EH (cell line): ENCODE measurements at places on chromosomes 2 and 18.

DNA sequence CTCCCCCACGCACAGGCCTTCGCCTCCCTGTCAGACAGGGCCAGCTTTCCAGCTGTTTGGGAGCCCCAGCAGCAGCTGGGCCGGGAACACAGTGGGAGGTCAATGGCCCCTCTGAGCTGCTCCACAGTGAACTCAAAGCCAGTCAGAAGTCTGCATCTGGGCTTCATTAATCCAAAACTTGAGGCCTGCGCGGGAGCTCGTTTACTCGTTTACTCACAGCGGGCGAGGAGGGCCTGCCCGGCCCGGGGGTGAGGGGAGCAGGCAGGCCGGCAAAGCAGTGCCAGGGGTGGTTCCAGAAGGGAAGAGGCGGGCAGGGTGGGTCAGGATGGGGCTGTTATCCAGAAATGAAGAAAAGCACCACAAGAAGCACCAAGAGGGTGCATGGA lies 36.8 kb upstream of the SEMA4C start:
- DNase-seq: peak; percentile 51

- no peak for DNase-seq
These were observed 251.1 kb downstream of the CELF4 start for GRCh38 chr18:37314534-37314933.

DNA sequence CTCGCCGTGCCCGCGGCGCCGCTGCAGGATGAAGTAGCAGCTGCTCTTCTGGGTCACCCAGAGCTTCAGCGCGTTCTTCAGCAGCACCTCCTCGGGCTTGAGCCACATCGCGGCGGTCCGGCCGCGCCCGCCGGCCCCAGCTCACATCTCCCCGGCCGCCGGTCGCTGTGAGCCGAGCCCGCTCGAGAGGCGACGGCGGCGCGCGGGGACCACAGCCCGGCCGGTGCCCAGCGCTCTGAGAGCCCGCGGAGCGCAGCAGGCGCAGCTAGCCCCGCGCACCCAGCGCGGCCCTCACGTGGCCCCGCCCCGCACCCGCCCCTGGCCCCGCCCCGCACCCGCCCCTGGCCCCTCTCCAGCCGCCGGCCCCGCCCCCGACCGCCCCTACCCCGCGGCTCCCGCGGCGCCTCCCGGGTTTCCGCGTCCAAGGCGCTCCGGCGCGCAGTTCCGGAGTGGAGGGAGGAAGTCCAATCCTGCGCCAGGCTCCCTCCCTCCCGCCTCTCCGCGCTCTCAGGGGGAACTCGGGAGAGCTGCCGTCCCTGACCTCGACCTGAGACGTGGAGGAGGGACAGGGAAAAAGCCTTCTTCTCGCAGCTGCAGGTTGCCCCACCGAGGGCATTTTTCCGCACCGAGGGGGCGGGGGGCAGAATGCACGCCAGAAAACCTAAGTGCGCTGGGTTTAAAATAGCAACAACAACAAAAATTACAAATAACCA lies at the start of gene TBC1D8:
TBC1D8 (minus strand) TSS at position 237 of the 713 bp plus-strand sequence; CDS start at position 108, 129 bp downstream.
- peak; percentile 84 for DNase-seq

- DNase-seq: peak; percentile 73
These were observed 1.5 kb downstream of the EXOC6B start for GRCh38 chr2:72824224-72824842.

- DNase-seq: no peak
These were observed 283.8 kb downstream of the RDH14 start for GRCh38 chr2:18276583-18277075.

GRCh38 chr2:146978577-146979555 lies 866.0 kb upstream of the ACVR2A start:
- no peak for DNase-seq

DNA sequence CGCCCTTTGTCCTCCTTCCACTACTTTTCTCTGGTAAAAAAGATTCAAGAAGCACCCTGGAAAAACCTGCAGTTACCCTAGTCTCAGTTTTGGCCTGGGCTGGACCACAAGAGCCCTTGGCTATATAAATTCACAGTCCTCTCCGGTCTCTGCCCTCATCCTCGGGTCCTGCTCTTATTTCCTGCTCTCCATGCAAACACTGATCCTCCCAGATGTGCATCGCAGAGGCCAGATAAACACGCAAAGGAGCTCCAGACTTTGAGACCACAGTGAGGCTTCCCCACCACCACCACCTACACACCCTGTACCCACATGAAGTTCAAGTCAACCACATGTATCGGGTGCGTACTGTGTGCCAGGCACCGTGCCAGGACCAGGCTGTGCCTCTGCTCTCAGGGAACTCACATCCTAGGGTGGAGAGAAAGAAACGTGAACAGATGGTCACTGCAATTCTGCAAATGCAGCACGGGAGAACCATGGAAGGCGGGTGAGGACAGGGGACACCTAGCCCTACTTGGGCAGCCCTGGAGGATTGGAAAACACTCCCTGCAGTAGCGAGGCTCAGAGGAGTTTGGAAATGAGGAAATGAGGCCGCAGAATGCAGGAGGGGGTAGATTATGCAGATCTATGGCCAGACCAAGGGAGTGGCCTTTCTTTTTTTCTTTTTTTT lies 7.4 kb downstream of the CTDSP1 start:
- peak; percentile 62 for DNase-seq

GRCh38 chr18:70288171-70288850 lies 534 bp upstream of the SOCS6 start:
- peak; percentile 58 for DNase-seq

DNA sequence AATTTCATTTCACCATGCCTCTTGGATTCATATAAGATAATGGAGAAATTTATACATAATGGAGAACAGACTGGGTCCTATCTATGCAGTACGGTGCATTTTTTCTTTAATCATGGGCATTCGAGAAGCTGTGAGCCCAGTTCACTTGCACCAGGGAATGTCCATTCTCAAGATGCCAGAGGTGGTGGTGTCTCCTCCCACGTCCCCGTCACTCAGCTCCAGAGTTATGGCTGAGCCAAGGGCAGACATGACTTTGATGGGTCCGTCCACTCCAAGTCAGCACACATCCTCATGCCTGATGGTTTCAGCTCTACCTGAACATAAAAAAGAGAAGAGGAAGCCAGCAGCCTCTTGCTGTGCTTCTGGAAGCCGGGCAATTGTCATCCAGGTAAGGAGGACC lies 42.1 kb upstream of the CREG2 start:
- DNase-seq: no peak

DNA sequence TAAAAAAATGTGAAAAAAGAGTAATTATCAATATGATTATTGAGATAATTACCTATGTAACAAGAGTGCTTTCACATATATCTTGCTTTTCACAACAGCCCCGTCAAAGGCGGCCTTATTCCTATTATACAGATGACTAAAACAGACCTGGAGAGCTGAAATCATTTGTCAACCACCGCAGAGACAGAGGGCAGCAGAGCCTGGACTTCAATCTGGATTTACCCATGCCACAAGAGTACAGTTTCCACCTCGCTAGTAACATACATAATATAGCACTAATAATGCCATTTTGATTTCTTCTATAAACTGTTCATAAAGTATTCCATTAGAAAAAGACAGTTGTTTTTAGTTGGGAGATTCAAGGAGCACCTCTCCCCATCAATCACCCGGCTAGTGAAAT lies 121.8 kb downstream of the EPB41L3 start:
- DNase-seq: no peak

DNA sequence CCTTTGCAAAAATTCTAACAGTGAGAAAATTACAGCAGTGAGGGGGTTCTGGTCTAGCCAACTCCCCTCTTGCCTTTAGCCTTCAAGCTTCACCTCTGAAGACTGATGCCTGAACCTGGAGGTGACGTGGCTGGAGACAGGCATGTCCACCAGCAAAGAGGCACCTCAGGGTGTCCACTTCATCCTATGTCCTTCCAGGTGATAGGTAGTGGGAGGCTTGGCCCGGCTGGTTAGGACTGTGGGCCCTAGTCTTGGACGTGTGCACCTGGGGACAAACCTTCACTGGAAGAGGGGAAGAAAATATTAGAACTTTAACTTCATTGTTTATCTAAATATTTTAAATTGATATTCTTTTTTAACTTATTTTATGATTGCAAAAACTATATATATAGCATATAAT lies 35.5 kb upstream of the EDAR start:
- no peak for DNase-seq

DNA sequence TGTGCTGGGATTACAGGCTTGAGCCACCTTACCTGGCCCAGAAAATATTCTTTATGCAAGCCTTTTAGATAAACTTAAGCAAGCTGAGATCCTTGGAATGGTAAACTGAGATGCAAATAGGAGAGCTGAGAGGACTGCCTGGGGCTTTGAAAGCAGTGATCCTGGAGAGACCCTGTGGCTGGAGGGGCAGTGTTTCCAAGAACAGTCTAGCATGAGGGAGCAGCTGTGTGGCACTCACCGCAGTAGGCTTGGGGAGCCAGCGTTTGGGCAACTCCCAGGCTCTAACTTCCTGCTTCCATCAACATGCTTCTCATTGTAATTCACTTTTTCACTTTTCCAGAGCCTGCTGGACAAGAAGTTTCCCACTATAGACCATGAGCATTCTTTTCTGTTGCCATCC lies 144.1 kb upstream of the CELF4 start:
- DNase-seq: no peak

- peak; percentile 50 for DNase-seq
These were observed 942.2 kb downstream of the CNTNAP5 start for GRCh38 chr2:124967325-124967724.

DNA sequence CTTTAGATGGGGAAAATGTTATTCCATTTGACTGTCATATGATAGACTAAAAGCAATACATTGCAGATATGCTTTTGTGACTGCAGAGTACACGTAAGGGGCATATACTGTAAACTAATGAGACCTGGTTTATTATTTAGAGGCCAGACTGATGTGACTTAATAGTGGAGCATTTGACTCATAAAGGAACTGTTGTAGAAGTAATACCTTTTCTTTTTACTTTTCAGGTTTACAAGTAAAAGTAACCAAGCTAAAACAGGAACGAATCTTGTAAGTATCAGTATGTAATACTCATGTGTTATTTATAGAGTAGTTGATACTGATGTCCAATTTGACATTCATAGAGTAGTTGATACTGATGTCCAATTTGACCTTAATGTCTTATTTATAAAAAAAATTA lies 13.1 kb downstream of the RBBP8 start:
- DNase-seq: no peak

- DNase-seq: peak; percentile 50
These were observed 52.2 kb downstream of the C1QL2 start for GRCh38 chr2:119106301-119106897.

GRCh38 chr18:415617-416612 lies 84.6 kb downstream of the COLEC12 start:
- DNase-seq: peak; percentile 94
